ENCODE measurements at places on chromosomes 5 and 9.

DNA sequence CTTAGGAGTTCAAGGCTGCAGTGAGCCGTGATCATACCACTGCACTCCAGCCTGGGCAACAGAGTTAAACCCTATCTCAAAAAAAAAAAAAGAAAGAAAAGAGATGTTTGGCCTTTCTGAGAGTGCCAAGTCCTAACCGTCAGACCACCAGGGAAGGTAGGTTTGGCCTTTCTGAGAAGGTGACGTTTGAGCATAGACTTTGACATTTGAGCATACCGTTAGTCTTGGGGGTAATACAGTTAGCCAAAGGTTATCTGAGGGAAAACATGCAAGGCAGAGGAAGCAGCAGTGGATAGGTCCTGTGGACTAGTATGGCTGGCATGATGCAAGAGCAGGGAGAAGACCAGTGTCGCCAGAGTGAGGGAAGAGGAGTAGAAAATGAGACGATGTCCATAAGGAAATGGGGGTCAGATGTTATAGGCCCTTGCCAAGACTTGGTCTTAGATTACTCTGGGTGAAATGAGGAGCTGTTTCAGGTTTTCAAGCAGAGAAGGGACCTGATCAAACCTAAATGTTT is 50.2 kb downstream of the HSDL2 start:
- DNase-seq: no peak

- peak; percentile 54 for DNase-seq
These were observed 37.7 kb downstream of the LAMC3 start for GRCh38 chr9:131046581-131047202.

- no peak for DNase-seq
These were observed 5.6 kb downstream of the RAD23B start for GRCh38 chr9:107288701-107289100.

- no peak for DNase-seq
These were observed 10.6 kb upstream of the PARP8 start for GRCh38 chr5:50655810-50656205.

- no peak for DNase-seq
These were observed 259.3 kb downstream of the CEMIP2 start for GRCh38 chr9:71509054-71509453.

DNA sequence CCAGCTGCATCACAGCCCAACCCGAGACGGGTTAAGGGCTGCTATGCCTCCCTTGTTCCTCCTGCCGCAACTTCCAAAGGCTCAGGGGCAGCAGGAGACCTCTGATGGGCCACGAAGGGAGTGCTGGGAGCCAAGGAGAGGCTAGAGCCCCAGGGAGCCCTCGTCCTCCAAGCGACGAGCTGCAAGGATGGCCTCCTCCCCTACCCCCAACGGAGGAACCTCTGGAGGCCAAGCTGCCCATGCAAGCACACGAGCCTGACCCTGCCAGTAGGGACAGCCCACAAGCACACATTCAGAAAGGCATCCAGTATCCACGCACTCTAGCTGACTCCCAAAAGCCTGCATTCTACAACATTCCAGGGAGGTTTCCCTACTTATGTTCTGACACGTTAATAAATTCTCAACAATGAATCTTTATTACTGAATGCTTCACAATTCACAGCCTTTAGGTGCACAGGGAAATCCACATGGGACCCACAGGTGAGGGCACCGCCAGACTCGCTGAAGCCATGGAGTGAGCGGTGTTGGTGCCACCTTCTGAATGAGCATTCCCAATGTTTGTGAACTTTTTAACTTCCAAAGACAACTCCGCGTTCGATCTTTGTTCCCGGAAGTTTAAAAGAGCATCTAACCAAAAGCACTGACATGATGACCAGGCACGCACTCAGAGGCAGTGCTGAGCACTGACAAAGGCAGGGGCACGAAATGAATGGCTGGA is 28.7 kb downstream of the IPPK start:
- no peak for DNase-seq

GRCh38 chr9:8456344-8456743 is 656.8 kb upstream of the DMAC1 start:
- DNase-seq: no peak

Data from T-helper 2 cell (primary cell).